SW 1271 (cell line): ENCODE measurements at places on chromosomes 2 and 18.

GRCh38 chr18:5693699-5694294 is 150.0 kb upstream of the EPB41L3 start:
- DNase-seq, result no peak

DNA sequence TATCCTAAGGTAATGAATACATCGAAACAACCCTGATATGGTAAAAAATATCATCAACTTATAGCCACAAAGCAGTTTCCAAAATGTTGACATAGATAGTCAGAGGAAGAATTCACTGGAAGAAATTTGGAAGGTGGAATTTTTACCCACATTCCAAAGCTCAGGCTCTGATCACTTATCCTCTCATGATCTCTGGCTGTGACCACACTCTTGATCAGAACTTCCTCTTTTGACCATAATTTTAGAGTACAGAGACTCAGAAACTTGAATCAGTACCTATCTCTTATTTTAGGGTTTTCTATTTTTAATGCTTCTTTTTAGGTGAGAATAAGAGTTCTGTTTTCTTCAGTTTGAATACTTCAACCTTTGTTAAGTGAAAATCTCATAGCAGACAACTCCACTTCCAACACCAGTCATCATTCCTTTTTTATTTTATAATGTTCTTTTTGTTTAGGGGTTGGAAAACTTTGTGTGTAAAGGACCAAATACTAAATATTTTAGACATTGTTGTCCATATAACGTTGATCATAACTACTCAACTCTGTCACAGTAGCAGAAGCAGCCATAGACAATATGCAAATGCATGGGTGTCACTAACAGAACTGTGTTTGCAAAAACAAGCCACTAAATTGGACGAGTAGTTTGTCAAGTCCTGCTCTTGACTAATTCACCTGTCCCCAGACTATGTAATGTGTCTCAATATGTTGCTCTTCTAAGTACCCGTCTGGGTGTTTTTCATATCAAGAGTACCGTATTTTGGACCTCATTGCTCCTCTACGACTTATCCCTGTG is 891.6 kb upstream of the CRIM1 start:
- DNase-seq, result no peak

GRCh38 chr2:143139835-143140393 is 10.7 kb downstream of the ARHGAP15 start:
- DNase-seq, result no peak

- DNase-seq, result no peak
These were observed 380.1 kb downstream of the SOX11 start for GRCh38 chr2:6072276-6072675.

GRCh38 chr18:72375618-72376017 is 168.5 kb downstream of the CBLN2 start:
- no peak for DNase-seq

- DNase-seq, result peak; percentile 92
These were observed 166.2 kb downstream of the PHLPP1 start for GRCh38 chr18:62881509-62882016.

DNA sequence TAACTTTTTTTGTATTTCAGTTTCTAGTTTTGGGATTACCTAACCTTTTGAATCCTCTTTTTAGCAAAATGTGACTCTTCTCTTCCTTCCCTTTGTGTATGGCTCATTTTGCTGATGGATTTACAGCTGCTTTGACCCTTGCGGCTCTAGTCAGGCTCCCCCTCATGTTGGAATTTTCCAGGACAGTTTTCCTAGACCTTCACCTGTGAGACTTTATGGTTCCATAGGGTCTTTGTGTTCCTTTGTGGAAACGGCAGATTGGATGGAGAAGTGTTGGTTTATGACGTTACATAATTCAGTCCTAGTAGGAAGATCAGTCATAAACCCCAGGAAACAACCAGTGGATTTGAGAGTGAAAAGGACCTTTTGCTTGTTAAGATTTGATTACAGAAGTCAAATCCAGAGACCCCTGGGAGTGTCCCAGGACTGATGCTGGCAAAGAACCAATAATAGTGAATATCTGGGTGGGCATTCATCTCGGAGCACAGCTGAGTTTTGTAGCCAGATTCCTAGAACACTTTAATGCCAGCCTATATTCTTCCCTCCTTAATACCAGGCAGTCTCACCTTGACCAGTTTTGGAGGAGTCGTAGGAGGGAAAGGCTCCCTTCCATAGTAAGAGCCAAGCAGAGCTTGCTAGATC is 42.7 kb downstream of the SOCS6 start:
- no peak for DNase-seq

DNA sequence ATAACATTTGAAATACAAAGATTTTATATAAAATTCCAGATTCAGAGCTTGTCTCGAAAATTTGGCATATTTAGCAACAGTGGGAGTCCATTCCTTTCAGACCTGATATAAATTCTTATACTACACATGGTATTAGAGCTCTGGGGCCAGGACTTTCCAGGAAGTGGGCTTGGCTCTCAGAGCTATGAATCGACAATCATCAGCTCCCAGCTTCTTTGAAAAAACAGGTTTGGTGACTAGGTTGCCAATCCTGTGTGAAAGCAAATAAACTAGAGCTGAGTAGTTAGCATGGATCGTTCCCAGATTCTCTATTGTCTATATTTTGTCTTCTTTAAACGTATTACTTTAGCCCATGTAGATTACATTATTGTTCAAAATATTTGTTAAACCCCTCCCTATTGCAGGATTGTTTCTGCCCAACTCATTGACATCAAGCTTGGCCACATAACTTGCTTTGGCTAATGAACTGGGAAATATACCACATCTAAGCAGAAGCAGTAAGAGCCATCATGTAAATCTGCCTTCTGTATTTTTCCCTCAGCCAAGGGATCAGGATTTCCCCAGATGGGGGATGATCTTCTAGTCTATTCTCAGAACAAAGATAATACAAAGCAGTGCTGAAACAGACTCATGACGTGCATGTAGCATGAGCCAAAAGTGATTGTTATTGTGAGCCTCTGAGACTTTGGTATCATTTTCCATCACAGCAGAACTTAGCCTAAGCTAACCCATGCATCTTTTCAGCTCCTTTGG is 105.4 kb downstream of the KCNH7 start:
- DNase-seq, result no peak

- no peak for DNase-seq
These were observed 16.1 kb downstream of the ITPRID2 start for GRCh38 chr2:181907635-181908034.

- no peak for DNase-seq
These were observed 32.8 kb downstream of the FAM178B start for GRCh38 chr2:96953611-96953978.

GRCh38 chr2:60472041-60472440 is 81.4 kb downstream of the BCL11A start:
- DNase-seq, result no peak

GRCh38 chr2:189360861-189361260 is 80.4 kb upstream of the WDR75 start:
- DNase-seq, result no peak

DNA sequence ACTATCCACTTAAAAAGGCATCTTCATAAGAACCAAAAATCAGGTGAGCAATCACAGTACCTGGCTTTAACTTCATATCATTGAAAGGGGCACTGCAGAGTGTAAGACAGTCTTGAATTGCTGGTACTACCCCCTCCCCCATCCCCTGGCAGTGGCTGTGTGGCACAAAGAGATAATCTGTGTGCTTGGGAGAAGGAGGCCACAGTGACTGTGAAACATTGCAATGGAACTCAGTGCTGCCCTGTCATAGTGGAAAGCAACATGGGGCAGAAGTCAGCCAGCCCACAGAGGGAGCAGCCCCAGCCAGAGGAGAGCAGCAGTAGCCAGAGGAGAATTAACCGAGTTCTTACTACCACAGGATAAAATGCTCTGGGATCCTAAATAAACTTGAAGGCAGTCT is 45.3 kb upstream of the UGP2 start:
- no peak for DNase-seq

DNA sequence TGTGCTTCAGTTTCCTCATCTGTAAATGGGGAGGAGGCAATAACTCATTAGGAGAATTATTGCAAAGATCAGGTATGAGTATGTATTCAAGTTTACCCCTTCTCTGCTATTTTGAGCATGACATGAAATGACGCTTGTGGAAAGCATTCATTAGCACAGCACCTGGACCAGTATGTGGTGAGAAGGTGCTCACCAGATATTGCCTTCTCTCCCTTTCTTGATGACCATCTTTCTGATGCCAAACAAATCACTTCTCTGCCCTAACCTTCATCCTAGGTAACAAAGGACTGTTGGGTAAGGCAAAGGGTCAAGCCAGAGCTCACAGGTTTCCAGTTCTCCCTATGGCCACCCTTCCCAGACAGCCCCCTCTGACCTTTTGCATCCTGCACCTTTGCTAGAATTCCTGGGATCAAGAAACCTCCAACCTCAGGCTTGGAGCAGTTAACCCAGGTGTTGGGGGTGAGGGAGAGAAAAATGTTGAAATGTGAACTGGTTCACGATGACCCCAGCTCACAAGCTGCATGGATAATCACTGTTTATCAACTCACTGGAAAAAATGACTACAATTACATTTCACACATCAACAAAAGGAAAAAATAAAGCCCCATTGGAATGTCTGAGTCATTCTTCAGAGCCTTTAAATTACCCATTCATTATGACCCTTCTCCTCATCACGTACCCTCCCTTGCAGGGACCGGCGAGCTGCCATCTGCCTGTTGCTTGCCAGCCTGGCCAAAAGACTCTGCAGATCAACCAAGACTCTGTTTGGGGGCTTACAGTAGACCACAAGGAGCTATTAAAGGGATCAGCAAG is 41.6 kb downstream of the LBH start:
- peak; percentile 17 for DNase-seq

- DNase-seq, result peak; percentile 3
These were observed 113.7 kb downstream of the XRCC5 start for GRCh38 chr2:216222650-216223352.

- no peak for DNase-seq
These were observed 225.4 kb downstream of the FAM210A start for GRCh38 chr18:13500869-13501542.

DNA sequence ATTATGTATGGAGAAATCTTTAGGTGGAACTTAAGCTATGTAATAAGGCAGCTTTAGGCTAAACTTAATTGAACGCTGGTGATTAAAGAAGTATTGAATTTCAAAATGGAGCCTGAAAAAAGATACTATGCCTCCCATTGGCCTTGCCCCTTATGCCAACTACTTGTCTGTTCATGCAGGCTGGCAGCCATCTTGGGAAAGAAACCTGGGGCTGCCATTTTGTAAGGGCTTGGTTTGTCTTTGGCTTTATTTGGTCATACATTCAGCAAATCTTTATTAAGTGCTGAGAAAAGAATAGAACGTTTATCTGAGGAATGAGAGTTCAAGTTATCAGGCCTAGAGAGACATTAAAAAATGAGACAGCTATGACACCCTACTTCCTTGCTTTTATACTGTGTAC is 231.3 kb downstream of the KCNE4 start:
- no peak for DNase-seq

GRCh38 chr2:229050133-229050532 is 221.0 kb downstream of the PID1 start:
- DNase-seq, result no peak

GRCh38 chr2:141029428-141030078 is 1101.3 kb downstream of the LRP1B start:
- no peak for DNase-seq

- DNase-seq, result no peak
These were observed 40.2 kb downstream of the MYOM1 start for GRCh38 chr18:3179430-3180089.

DNA sequence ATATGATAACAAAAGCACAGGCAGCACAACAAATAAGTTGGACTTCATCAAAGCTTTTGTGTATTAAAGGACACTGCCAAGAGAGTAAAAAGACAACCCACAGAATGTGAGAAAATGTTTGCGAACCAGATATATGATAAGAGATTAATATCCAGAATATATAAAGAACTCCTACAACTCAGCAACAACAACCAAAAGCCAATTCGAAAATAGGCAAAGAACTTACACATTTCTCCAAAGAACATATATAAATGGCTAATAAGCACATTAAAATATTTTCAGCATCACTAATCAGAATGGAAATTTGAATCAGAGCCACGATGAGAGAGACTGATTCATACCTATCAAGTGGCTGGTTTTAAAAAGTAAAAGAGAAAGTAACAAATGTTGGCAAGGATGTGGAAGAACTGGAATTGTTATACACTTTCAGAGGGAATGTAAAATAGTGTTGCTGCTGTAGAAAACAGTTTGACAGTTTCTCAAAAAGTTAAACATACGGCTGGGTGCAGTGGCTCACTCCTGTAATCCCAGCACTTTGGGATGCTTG is 25.2 kb downstream of the EPB41L5 start:
- no peak for DNase-seq

DNA sequence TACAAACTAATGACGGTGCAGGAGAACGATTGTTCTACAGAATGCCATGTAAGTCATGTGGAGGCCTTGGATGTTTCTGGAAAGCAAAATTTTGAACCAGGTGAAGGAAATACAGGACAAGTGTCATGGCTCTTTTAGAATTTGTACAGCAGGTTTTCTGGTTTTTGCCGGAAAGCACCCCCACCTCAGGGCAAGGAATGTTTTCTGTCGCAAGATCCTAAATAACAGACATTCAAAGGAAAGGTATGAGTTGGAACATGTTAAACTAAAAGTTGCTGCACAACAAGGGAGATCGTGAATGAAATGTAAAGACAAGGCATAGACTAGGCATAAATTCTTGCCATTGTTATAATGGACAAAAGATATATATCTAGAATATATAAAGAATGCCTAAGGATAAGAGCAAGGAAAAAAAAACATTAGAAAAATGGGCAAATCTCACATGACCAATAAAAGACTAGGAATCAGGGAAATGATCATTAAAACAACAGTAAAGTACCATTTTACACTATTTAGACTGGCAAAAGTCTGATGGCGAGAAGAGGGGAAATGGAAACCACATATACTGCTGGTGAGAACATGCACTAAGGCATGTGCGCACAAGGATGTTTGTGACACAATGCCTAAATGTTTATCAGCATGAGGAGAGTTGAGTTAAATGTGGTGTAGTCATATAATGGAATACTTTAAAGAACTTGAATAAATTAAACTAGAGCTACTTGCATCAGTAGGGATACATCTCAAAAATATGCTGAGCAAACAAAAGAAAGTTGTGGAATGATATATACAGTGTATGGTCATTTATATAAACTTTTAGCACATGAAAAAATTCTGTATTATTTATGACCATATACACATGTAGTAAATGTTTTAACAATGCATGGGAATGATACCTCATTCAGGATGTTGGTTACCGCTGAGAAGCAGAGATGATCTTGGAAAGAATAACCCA is 127.0 kb downstream of the EML6 start:
- DNase-seq, result no peak
